ENCODE measurements at places on chromosomes 7 and 10.

DNA sequence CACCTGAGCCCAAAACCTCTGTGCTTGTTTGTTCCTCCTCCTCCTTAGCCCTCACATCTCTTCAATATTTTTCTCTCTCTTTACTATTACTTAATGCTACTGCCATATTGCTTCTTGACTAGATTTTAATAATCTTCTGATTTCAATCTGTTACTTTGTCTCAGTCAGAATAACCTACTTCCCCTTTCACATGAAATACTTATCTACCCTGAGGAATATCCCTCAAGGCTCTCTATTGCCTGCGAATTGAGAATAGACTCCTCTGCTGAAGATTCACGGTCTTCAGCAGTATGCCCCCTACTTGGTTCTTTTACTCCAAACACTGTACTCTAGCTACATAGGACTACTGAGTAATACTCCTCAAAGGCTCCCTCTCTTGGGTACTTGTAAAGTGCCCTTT is 430.3 kb downstream of the AUTS2 start:
- no peak for DNase-seq

- DNase-seq, result no peak
These were observed 38.2 kb downstream of the ANTXRL start for GRCh38 chr10:46325021-46325420.

DNA sequence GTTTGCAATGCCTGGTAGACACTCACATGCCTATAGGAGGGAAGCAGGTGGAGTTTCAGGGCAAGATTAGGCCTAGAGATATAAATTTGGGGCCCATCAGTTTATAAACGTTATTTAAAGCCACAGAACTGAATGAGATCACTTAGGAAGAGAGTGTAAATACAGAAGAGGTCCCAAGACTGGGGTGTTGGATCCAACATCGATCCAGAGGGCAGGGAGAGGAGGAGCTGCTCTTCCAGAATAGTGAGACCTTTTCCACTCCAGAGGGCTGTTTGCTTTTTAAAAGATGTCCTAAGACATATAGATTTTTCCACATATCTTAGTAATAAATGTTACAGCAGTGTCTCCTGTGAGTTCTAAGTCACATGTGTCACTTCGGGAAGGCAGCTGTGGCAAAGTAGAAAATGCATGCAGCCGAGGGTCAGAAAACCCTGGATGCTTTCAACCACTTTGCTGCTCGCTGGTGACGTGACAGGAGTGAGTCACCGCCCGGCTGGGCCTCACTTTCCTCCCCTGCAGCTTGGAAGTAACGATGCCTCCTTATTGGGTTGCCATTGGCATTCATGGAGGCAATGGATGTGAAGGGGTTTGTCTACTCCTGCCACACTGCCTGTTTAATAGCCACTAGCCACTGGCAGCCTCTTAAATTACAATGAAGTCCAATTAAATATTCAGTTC is 95.4 kb downstream of the TRIL start:
- DNase-seq, result no peak

DNA sequence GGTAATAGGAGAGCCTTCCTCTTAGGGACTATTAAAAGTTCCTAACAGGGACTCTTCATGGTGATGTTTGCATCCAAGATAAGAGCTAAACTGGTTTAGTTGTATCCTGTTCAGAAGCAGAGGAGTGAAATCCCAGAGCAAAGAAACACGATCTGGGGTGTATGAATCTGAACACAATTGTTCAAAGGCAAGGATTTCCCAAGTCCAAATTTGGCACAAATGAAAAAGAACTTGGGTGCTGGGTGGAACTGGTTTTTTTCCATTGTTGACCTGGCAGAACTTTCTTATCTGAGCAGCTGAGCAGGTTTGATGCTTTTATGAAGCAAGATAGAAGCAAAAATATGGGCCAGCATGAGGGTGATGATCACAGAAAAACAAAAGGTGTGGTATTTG is 6.0 kb downstream of the AGFG2 start:
- DNase-seq, result no peak

- no peak for DNase-seq
These were observed 39.5 kb downstream of the TSPAN14 start for GRCh38 chr10:80493522-80494051.

All from iPS-NIHi11 (cell line).